ENCODE measurements at places on chromosomes 7 and 10.

DNA sequence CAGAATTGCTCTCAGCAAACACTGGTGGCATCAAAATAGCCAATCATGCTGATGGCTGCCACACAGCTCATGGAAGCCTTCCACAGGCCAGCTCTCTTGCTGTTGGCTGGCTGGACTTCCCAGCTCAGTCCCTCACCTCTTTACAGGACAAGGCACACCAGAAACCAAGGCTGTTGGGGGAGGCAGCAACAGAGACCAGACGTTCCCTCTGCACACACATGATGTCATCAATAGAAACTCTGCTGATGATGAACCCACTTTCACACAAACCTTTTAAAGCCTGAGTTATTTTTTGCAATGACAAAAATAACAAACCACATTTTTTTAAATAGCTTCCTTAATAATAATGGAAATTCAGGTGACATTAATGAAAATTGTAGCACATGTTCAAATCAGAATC lies 300.9 kb upstream of the C7orf33 start:
- DNase-seq = no peak

DNA sequence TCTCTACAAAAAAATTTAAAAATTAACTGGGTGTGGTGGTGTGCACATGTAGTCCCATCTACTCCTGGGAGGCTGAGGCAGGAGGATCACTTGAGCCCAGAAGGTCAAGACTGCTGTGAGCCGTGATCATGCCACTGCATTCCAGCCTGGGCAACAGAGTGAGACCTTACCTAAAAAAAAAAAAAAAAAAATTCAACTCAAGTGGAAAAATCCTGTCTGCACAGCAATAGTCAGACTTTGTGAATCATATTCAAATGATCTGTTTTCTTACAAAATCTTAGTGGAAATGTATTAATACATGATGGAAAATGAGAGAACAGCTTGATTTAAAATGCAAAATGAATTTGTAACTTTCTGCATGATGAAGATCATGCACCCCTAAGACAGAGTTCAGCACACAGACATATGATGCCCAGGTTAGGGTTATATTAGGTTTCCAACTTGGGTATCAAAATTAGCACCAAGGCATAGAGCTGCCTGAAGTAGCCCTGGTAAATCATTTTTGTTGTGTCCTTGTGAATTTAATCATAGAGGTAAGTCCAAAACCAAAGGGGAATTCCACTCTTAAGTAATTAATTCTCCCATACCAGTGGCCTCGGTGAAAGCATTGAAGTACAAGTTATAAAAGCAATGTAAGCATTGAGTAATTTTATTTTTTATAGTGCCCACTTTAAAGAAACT lies 93.8 kb downstream of the ADD3 start:
- no peak for DNase-seq

GRCh38 chr10:125214283-125214570 lies 53.9 kb upstream of the CTBP2 start:
- DNase-seq = no peak

GRCh38 chr7:43931346-43931745 lies 5.1 kb downstream of the UBE2D4 start:
- no peak for DNase-seq

- DNase-seq = no peak
These were observed 849.6 kb upstream of the MBL2 start for GRCh38 chr10:53622201-53622600.
